ENCODE measurements at places on chromosomes 2 and 18.

DNA sequence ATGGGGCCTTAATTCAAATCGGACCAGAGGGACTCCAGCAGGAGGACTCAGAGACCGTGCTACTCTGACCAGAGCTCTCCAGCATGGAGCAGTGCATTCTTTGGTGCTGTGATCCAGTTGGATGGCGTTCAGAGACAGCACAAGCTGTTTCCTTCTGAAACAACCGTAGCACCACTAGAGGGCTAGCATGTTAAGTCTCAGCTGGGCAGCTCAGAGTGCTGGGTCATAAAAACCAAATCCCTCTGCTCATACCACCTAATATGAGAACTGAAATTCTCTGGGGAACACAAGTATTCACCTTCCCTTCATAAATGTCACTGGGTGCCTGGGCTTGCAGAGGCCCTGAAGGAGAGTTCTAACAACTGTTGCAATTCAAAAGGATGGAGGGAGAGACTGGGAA, 97.7 kb upstream of the TFCP2L1 start:
- no peak for DNase-seq

DNA sequence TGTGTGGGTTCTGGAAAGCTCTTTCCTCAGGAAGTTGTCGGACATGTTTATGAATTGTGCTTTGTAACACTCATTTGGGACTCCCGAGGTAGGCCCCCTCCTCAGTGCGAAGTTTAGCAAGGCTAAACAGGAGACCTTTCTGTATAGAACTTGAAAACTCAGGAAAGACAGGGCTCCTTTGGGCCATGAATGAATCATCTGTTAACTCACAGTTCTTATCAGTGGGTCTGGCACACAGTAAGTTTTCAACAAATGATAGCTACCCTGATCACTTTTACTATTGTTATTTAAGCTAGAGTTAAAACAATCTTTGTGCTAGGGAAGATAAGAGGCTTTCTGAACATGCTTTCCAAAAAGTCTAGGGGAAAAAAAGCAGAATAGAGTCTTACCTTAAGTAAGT, 430.5 kb upstream of the ETAA1 start:
- DNase-seq, result peak; percentile 51

- DNase-seq, result no peak
These were observed 804.5 kb downstream of the TDRD15 start for GRCh38 chr2:21928292-21928691.

DNA sequence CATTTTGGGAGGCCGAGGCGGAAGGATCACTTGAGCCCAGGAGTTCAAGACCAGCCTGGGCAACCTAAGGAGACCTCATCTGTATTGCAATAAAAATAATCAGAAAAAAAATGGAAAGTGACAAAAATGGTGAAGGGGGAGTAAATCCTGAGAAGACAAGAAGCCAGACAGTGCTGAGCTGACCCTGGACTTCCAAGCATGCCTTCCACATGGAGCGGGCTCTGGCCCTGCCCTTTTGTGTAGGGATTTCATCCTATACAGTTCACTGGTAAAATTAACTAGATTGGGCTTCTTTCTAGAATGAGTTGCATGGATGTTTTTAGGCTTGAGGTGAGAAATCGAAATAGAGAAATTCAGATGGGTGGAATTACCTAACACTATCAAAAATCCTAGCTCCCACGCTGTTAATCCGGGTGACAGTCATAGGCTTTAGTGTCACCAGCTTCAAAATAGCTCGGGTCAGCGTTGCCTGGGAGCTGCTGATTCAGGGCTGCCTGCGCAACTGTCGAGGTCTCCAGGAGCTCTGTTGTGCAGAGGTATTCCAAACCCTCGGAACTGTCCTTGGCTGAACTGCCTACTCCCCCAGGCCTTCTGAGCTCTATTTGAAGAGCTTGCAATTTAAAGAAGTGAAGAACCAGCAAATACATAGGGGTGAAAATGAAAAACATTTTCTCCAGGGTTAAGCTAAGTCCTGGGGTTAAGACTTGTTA, 21.5 kb upstream of the ZNF532 start:
- DNase-seq, result no peak

DNA sequence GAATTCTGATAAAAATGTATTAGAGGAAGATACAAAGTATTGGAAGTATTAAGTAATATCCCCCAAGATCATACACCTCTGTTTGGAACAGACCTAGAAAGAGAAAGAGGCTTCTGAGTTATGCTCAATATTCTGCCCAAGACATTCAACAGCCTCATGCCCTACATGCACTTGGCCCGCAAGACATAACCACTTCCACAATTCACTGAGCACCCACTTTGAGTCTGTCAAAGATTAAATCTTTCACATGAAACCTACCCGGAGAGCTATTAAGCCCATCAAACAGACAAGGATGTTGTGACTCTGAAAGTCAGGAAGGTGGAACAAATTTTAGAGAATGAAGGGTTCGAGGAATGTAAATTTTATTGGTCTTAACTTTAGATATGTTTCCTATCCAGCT, 344.7 kb upstream of the SYT4 start:
- DNase-seq, result no peak

GRCh38 chr18:69691008-69691760, 256.5 kb downstream of the CD226 start:
- DNase-seq, result no peak

DNA sequence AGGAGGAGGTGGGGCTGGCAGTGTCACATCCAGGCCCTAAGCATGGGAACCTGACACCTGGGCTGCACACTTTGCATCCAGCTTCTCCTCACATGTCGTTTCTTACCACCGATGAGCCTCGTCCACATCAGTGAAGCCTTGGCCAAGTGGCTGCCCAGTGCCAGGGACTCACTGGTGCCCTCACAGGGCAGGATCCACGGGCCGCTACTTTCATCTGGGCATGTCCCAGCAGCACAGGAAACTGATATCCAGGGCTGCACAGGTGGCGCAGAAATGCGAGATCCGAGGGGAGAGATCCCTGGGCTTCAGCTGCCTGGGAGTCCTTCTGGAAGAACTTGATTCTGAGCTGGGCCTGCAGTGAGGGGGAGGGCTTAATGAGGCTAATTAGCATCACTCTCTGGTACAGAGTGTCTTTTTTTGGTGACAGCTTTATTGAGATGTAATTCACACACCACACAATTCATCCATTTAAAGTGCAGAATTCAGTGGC, 291.6 kb upstream of the HDAC4 start:
- no peak for DNase-seq

DNA sequence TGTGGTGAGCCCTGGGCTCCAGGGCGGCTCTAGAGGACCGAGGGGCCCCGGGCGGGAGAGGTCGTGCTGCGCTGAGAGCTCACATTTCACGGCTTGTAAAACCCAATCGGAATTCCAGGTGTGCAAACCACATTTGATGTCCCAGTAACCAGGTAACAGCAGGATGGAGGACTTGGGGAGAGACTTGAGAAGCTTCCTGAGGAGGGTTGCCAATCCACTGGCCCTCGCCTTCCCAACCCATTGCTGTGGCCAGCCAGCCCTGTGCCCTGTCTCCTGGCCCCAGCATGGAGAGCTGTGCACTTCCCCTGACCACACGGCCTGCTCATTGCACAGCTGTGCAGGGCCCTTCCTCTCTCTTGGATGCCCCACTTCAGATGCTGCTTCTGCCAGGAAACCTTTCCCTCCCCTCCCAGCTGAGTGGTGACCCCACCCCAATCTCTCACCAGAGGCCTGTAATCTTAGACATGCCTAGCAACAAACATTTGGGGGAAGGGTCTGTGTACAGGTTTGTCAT, 39.6 kb downstream of the ASB1 start:
- no peak for DNase-seq

GRCh38 chr2:36650031-36650829, 46.3 kb upstream of the VIT start:
- no peak for DNase-seq

- no peak for DNase-seq
These were observed 379.4 kb downstream of the CDH2 start for GRCh38 chr18:27797484-27797883.

- no peak for DNase-seq
These were observed 99.0 kb downstream of the SNTG2 start for GRCh38 chr2:1049691-1050090.
